ENCODE measurements at places on chromosomes 7 and 10.

DNA sequence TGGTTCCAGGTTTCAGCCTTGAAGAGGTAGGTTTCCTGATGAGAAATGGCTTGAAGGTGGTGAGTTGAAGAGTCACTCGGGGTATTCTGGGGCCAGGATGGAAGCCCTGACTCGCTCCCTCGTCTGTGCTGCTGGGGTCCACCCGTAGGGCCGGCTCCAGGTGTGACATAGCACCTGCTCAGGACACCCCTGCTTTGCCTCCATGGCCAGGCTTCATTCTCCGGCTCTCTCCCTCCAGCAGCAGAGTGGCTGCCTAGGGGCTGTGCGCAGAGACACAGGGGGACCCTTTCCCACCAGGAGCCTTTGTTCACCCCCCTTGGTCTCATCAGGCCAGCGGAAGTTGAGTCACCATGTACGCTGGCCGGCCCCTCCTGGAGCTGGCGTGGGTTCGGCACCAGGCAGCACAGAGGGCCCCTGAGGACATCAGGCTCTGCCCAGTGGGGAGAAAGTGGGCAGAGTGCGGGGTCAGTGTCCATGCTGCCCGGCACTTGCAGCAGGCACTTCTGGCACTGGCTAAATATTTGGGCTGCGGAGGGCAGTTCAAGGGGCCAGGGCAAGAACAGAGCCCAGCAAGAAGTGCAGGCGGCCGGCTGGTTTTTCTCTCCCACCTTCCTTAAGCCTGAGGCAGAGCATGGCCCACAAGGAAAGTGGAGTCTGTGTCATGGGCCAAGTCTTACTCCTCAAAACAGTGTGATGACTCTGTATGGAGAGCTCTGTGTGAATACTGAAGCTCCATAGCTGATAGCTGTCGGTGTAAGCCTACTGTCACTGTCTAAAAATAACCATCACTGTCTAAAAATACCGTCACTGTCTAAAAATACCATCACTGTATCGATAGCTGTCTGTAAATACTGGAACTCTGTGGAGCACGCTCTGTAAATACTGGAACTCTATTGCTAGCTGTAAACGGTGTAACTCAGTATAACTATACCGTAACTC is 3.7 kb upstream of the PRKAR1B start:
- DNase-seq = no peak

GRCh38 chr7:139820089-139820488 is 9.0 kb upstream of the TBXAS1 start:
- DNase-seq = no peak

DNA sequence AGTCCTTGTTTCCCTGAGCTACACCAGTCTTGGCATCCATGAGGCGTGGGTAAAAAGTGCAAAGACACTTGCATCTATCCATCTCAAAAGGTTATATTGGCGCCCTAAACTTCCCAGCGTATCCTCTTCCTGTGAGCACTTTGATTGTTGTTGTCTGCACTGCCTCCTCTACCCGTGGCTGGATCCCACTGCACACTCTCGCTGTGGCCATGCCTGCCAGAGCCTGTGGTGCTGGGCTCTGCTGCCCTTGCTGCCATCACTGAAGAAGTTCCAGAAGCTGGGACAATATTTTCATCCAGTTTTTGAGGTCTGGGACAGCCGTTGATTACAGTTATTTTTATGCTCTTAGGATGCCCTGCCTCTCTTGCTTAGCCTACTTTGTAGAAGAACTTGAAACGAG is 85.3 kb upstream of the PCGF5 start:
- DNase-seq = no peak

DNA sequence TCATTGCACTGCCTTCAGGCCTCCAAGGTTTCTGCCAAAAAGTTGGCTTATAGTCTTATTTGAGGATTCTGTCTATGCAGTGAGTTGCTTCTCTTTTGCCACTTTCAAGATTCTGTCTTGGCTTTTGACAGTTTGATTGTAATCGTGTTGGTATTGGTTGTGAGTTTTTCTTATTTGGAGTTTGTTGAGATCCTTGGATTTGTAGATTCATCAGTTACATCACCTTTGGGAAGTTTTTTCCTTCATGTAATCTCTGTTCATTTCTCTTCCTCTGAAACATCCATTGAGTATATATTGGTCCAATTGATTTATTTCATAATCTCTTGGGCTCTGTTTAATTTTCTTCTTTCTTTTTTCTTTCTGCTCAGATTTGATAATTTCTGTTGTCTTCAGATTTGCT is 59.8 kb downstream of the SEPTIN7 start:
- DNase-seq = no peak

DNA sequence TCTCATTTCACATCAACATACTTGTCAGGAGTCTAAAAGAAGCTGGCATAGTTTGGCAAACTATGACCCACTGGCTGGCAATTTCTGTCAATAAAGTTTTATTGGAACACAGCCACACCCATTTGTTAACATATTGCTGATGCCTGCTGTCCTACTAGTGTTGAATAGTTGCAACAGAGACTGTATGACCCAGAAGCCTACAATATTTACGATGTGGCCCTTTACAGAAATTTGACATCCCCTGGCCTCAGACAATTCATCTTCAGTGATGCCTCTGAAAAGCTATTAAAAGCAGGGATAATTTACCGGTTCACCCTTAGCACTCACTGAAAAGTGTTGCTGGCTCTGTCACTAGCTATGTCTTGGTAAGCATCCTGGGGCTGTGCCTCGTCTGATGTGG is 155.2 kb downstream of the ARID5B start:
- DNase-seq = no peak
